Inflammatory macrophage treated with lipopolysaccharide for 4 hours (primary cell): ENCODE measurements at places on chromosomes 4 and X.
A peak's percentile ranks its signal among the peaks of the same experiment; 100 is the strongest.

DNA sequence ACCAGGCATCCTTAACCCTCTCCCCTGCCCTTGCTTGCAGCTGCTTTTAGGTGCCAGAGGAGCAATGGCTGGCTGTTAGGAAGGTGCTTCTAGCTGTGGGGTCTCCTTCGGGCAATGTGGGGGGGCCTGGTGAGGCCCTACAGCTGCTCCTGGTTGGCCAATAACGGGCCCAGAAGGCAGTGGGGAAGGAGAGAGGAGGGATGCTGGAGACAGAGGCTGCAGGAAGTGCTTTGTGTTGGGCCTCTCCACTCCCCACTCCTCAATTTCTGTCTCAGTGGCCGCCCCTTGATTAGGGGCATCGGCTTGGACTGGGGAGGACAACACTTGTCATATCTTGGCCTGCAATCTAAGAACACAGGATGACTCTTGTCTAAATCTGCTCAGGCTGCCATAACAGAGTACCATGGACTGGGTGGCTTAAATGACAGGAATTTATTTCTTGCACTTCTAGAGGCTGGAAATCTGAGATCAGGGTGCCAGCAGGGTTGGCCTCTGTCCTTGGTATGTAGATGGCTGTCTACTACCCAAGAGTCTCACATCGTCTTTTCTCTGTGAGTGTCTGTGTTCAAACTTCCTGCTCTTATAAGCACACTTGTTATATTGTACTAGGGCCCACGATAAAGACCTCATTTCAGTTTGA is 374.3 kb downstream of the MID1IP1 start:
- no peak for DNase-seq

DNA sequence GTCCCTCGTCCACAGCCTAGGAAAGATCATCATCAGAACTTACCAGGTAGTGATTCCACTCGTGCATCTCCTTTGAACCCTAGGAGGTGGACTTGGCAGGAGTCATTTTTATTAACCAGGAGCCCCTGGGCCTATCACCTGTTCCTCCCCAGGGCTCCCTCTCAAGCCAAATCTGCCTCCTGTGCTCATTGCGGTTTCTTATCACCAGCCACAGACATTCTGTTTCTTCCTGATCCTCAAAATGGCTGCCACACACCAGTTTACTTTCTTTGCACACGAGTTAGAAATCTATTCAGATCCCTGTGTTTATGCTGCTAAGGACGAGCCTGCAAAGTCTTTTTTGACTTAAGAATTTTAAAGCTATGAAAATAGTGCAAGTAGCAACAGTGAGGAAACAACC is 354.5 kb upstream of the BOD1L1 start:
- no peak for DNase-seq

GRCh38 chrX:39953879-39954278 is 143.9 kb downstream of the BCOR start:
- no peak for DNase-seq

DNA sequence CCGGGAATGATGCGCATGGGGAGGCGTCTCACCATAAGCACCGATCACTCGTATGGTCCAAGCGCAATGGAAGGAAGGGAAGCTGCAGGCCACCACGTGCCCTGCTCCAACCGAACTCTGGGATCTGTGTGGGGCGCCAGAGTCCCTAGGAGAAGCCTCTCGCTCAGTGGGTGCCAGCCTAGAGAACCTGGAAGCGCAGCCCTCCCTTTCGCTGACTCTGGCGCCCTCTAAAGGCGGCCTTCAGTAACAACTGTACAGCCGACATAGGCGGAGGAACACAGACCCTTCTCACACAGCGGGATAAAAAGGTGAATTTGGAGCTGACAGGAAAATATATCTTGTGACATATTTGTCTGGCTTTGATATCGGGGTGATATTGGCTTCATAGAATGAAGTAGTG is 76.0 kb downstream of the INTS6L start:
- DNase-seq: peak; percentile 23

GRCh38 chr4:126395664-126396063 is 1080.9 kb downstream of the FAT4 start:
- DNase-seq: no peak

DNA sequence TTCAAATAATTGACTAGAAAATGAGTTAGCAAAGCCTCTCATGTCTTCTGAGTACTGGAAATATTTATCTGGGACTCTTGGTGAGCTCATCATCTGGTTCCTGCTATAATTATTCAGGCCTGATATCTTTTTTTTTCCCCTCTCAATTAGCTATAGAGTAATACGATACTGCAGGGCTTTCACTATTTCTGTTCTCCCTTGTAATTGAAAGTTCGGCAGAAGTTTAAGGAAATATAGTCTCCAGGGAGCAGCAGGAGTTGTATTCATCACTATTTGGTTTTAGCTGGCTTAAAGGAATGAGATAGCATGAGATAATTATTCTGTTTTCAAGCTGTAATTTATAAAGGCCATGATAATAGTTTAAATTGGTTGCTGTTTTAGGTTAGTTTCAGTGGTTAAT is 378.6 kb upstream of the EPHA5 start:
- no peak for DNase-seq

DNA sequence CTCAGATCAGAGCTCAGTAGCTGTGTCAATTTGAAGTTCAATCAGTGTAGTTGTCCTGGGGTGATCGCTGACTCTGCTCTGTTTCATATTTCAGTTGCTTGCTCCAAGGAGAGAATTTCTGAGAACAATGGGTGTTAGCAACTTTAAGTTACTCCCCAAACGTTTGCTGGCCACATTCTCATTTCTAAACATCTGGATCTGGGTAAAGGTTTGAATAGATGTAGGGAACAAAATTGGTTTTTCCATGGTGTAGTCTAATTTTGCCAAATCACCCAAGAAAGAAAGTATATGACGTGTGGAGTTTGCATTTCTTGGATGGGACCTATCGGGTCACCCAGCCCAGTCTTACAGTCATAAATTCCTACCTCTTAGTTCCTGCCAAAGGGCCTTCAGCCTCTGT is 103.7 kb downstream of the AKAP4 start:
- DNase-seq: no peak
